ENCODE measurements at places on chromosomes 1 and 21.

GRCh38 chr1:239178961-239179360, 207.4 kb upstream of the CHRM3 start:
- no peak for DNase-seq

GRCh38 chr1:40313958-40314720, 2.9 kb downstream of the COL9A2 start:
- DNase-seq, result no peak

DNA sequence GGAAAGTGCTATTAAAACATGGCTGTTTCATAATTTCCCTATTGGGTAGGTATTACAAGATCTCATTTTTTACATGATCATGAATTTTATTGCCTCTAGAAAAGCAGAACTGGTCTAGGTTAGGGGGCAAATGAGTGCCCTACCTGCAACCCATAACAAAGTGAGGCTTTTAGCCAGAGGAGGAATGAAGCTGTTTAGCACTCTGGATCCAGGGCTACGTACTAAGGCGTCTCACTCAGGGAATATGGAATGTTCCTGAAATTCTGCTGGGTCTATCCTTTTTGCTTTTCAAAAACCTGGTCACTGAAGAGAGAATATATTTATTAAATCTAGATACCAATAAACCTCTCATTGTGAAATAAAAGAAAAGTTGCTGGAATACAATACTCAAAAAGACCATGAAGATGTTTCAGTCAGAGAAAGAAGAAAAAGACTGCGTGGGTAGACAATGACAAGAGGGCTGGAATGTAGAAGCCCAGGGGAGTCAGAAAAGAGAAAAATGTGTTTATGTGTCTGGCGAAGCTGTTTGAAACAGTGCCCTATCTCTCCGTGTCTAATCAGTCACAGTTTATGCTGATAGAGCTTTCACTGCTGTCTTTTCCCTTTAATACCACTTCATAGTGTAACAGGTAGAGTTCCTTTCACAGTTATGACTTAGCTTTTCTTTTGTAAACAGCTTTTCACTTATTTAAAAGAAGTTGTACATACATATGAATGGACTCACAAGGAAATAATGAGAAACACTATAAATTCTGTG, 25.0 kb upstream of the SYDE2 start:
- DNase-seq, result no peak

GRCh38 chr1:233865902-233866301, 38.6 kb upstream of the SLC35F3 start:
- no peak for DNase-seq

- DNase-seq, result no peak
Observed at GRCh38 chr1:214216779-214217178, 64.2 kb upstream of the SMYD2 start.

GRCh38 chr1:9246215-9246614, 11.6 kb downstream of the H6PD start:
- DNase-seq, result no peak

GRCh38 chr1:119367432-119368124, 1.0 kb upstream of the HAO2 start:
- DNase-seq, result peak; percentile 30

DNA sequence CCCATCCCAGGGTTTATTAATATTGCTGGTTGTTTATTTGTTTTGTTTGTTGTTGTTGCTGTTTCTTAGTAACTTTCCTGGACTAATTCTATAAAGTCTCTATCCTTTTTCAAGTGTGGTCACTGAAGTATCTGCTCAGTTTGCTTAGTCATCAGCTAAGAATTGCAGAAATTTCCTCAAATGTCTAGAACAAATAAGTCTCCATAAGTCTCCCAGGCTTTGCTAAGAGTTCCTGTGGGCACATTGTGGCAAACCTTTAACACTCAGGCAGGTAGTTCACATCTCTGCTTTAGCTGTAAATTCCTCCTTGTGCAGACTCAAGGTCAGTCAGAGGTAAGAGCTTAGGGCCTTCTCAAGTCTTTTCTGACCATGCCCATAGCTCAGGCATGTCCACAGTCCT, 38.9 kb upstream of the C1orf185 start:
- no peak for DNase-seq

DNA sequence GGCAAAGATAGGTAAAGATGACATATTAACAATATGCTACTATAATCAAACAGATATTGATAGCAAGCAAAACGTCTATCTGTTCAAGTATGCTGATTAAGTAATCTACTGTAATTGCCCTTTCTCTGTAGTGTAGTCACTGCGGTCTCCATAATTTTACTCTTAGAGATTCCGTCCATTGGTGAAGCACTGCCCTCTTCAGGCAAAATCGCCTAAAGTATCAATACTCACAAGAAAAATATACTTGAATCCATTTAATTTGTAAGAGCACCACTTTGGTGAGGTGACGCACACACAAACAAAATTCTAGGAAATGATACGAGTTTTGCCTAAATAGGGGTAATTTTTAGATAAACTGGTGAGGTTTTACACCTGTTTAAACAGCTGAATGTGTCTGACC, 434.6 kb upstream of the CHRM3 start:
- DNase-seq, result peak; percentile 49

- no peak for DNase-seq
Observed at GRCh38 chr1:160864173-160864572, 1.5 kb upstream of the CD244 start.

- DNase-seq, result peak; percentile 71
Observed at GRCh38 chr1:159132271-159132881, 39.0 kb upstream of the CADM3 start.
